ENCODE measurements at places on chromosomes 1 and 21.

- peak; percentile 66 for DNase-seq
Measured at GRCh38 chr1:172906778-172907592, 143.8 kb downstream of the TNFSF18 start.

DNA sequence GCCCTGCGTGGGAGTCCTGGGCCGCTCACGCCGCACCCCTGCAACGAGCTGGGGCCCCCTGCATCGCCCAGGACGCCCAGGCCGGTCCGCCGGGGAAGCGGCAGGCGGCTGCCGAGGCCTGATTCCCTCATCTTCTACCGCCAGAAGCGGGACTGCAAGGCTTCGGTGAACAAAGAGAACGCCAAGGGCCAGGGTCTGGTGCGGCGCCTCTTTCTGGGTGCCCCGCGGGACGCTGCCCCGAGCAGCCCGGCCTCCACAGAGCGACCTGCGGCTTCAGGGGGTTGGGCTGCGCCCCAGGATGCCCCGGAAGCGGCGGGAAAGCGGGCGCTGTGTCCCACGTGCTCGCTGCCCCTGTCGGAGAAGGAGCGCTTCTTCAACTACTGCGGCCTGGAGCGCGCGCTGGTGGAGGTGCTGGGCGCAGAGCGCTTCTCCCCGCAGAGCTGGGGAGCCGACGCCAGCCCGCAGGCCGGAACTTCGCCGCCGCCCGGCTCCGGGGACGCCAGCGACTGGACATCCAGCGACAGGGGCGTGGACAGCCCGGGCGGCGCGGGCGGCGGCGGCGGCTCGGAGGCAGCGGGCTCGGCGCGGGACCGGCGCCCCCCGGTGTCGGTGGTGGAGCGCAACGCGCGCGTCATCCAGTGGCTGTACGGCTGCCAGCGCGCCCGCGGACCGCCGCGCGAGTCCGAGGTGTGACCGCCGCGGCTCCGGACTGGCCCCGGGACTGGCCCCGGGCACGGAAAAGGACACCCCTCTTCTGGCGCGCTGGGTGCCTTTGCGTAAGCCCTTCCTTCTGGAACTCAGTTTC is 2.7 kb downstream of the FAM110D start:
- DNase-seq: peak; percentile 84

DNA sequence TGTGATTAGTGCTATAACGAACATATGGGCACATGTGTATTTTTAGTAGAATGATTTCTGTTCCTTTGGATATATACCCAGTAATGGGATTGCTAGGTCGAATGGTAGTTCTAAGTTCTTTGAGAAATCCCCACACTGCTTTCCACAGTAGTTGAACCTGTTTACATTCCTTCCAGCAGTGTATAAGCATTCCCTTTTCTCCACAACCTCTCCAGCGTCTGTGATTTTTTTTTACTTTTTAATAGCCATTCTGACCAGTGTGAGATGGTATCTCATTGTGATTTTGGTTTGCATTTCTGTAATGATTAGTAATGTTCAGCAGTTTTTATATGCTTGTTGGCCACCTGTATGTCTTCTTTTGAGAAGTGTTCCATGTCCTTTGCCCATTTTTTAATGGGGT is 81.8 kb upstream of the SLC44A3 start:
- no peak for DNase-seq

DNA sequence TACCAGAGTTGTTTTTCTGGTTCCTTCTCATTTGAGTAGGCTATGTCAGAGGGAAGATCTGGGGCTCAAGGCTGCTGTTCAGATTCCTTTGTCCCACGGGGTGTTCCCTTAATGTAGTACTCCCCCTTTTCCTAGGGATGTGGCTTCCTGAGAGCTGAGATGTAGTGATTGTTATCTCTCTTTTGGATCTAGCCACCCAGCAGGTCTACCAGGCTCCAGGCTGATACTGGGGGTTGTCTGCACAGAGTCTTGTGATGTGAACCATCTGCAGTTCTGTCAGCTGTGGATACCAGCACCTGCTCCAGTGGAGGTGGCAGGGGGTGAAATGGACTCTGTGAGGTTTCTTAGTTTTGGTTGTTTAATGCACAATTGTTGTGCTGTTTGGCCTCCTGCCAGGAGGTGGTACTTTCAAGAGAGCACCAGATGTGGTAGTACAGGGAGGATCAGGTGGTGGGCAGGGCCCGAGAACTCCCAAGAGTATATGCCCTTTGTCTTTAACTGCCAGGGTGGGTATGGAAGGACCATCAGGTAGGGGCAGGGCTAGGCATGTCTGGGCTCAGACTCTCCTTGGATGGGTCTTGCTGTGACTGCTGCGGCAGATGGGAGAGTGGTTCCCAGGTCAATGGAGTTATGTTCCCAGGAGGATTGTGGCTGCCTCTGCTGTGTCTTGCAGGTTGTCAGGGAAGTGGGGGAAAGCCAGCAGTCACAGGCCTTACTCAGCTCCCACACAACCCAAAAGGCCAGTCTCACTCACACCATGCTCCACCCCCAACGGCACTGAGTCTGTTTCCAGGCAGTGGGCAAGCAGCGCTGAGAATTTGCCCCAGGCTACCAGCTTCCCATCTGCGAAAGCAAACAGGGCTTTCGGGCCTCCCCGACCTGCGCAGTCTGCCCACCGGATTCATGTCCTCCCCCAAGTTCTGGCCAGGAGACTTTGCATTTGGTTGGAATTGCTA is 64.2 kb downstream of the SERINC2 start:
- DNase-seq: no peak

DNA sequence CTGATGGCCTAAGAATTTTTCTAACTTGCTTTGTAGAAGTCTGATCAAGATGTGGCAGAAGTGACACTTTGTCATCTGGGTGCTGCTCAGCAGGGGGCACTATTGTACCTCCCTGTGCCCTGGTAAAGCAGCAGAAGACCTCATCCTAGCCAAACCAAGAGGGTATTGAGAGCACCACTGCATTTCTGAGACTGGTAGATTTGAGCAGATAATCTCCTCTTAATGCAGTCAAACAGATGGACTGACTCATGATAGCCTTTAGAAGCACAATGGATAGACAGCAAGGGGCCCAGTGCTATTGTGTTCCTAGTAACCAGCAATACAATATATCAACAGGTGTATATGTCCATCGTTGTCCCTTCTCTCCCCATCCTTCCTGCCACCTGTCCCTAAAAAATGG is 5.7 kb downstream of the TPM3 start:
- peak; percentile 82 for DNase-seq

DNA sequence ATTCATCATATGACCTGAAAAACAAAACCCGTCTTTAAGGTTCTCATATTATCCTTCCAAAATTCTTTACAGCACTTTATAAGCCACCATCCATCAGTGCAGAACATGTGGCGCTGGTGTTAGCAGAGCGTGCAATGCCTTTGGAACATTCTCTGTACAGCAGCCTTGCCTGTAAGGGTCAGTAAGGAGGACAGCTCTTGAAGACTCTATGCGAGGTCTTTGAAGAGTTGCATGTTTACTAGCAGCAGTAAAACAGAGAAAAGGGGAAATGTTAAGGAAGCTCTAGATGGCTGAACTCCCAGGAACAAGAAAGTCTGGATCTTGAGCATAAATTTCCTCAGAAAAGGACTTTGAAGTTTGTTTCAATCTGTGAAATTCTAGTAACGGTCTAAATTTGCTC is 365.6 kb downstream of the DUSP10 start:
- no peak for DNase-seq

- DNase-seq: no peak
Measured at GRCh38 chr1:224375059-224375458, 18.4 kb downstream of the CNIH4 start.

- no peak for DNase-seq
Measured at GRCh38 chr1:218430822-218431221, 85.7 kb downstream of the TGFB2 start.

GRCh38 chr1:11847667-11848372 is at the start of gene NPPA:
TSS of gene NPPA (minus strand) at chr1:11847783. CDS start at chr1:11847684, 99 bp downstream.
- no peak for DNase-seq

DNA sequence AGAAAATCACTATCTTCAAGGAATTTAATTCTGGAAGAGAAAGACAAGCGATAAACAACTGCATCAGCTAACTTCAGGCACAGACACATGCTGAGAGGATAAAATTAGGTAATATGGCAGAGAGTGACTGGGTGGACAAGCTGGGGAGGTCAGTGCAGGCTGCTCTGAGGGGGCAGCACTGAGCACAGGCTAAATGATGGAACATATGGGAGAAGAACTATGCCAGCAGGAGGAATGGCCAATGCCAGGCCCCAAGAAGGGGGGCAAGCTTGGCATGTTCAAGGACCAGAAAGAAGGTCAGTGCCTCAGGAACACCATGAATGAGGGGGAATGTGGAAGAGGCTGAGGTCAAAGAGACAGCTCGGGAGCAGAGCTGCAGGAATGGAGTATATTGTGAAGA is 190.7 kb upstream of the MAP1LC3C start:
- DNase-seq: no peak

DNA sequence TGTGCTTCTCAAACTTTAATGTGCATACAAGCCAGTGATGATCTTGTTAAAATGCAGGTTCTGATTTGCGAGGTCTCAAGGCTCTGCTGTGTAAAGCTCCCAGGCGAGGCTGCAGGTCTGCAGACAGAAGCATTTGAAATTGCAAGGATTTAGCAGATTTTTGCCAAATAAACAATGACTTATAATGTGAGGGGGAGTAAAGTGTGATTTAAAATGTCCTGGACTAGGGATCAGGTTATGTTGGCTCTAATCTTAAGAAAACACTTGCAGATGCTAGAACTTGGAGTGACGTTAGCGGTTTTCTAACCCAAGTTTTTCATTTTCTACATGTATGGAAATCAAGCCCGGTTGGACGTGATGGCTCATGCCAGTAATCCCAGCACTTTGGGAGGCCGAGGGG is 16.2 kb upstream of the ACTN2 start:
- no peak for DNase-seq

- no peak for DNase-seq
Measured at GRCh38 chr1:86987446-86987845, 73.0 kb downstream of the HS2ST1 start.

DNA sequence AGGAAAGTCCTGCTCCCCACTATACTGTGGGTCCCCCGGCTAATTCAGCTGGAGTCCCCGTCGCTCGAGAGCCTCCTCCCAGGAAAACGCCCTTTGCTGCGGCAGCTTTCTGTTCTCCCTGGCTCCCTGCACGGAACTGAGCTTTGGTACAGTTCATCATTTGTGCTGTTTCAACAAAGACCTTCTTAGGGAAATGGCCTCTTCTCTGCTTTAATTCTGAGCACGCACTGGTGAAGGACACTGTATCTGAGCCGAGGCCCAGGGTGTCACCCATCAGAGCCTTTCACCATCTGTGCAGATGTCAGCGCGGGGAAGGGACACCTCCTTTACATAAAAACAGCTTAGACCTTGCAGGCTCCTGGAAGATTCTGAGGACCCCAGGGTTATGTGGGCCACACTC is 13.5 kb upstream of the PEX10 start:
- DNase-seq: no peak

DNA sequence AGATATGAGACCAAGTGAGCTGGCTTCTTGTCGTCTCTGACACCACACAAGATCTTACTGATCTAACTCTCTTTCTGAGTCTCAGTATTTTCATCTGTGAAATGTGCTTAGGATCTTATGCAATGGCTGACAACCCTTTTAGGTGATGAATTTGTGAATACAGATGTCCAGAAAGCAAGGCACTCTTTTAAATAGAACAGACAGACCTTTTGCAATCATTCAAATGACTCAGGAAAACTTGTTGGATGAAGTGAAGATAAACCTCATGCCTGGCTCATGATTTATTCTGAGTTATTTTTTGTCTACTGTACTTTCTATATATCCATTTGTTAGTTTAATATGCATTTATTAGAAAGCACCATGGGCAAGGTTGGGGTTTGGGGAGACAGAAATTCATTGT is 411.3 kb downstream of the PTPRU start:
- no peak for DNase-seq

DNA sequence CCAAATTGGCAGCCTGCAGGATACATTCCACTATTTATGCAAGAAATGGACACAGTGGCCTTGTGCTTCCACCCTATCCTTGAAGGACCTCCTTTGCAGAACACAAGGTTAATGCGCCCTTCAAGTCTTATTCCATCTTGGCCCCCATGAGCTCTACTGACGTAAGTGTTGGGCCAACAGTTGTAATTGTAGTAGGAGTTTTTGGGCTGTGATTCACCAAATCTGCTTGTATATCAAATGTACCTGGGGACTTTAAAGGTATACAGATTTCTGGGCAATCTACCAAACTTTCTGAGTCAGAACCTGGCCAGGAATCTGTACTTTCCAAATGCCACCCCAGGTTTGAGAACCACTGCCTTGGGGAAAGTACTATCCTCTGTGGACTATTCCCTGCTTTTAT is 100.9 kb upstream of the MARK1 start:
- DNase-seq: no peak

DNA sequence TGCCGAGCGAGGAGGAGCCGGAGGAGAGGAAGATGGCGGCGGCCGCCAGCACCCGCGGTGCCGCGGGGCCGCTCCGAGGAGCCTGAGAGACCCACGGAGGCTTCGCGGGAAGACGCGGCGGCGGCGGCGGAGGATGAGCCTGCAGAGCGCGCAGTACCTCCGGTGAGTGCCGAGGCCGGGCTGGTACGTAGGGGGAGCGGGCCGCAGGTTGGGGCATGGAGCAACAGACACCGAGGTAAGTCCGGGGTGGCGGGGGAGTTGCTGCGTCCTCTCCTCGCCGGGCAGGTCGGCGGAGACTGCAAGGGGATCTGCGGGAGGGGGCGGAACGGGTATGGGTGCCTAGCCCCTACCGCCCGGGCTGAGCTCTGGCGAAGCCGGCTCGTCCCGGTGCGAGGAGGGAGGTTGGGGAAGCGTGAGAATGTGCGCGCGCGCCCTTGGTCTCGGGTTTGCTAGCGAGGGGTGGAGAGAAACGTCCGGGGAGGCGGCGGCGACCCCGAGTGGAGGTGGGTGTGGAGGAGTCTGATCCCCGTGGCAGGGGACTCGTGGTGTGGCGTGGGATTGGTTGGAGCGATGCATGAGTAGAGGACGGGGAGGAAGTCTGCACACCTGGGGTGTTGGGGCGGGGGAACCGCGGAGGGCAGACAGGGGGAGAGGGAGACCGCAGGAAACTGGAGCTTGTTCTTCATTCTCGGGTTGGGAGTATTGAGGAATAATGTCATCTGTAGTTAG is at the start of gene SMG7:
Gene SMG7, plus strand, starts transcription at position 12 of the 729 bp plus-strand sequence. Its CDS starts 122 bp downstream, at position 134.
- peak; percentile 80 for DNase-seq

DNA sequence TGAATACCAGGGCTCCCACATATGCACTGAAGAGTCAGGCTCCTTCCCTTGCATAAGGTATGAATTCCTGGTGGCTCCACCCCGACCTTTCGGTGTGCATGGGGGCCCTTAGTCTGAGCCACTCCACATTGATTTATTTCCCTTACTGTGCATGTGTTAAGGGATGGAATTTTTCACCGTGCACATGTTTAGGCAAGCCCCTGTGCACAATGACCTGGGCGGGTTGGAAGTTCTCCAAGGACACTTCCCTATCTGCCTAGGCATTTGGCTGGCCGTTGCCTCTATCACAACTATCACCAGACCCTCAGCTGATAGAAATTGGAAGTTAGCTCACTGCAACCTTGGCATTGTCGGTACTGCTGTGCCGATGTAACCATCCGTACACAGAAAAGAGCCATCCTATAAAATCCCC is 9.7 kb downstream of the S100A6 start:
- DNase-seq: peak; percentile 65

DNA sequence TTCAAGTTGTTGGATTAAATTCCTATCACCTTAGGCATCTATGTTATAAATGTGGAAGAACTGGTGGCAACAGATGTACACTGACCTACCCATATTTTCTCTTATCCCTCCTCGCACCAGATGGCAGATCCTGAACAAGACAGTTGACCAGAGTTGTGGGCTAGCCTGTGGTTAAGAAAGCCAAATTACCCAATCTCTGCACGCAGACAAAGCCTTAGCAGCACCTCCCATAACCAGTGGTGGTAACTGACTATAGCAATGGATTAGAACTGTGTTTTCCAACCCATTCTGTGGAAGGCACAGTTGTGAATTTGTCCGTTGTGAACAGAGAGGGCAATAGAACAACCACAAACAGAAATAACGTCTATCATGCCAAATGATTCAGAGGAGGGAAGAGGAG is 20.6 kb downstream of the ABCB10 start:
- DNase-seq: no peak

Measured in erythroblast (primary cell).